GM18507 (cell line): ENCODE measurements at places on chromosomes 1 and 21.

- DNase-seq, result no peak
Measured at GRCh38 chr1:9249534-9250410, 15.2 kb downstream of the H6PD start.

DNA sequence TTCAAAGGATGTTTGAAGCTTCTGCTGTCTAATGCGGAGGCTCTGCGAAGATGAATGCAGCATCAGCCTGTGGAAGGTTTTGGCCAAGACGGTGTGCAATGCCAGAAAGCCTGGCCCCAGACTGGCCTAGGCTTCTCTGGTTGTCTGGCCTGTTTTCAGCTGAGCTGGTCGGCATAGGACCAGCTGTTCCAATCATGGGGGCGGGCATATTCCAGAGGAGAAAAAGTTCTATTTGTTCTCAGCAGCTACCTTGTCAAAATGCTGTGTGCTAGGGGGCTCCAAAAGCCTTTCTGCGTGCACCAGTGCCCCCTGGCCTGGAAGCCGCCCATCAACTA, 57.6 kb downstream of the TGFB2 start:
- DNase-seq, result no peak

DNA sequence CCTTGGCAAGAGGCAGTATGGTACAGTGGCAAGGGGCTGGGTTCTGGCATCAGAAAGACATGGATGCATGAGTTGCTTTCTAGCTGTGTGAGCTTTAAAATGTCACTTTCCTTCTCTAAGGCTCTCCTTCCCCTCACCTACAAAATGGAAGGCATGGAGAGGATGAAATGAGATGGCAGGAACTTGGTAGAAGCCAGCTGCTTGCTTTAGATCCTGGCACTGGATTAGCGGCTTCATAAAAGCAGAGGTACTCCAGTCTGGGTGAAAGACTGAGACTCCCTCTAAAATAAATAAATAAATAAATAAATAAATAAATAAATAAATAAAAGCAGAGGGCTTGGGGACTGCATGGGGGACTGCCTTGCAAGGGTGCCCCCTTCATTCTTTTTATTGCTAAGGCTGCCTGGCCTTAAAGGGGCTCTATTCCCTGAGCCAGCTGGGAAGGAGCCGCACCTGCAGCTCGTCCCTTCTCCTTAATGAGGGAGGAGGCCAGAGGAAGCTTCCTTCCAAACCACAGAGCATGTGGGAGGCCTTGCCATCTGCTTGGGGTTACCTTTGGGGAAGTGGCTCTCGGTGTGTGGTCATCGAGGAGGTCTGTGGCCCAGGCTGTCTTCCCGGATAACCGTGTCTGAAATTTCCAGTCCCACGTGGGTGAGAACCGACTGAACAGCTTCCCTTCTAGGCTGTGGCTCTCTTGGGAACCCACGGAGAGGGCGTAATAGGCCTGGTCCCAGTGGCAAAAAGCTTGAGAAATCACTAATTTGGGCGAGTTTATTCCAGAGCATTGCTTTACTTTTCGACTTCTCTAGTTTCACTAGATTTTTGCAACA, 2.0 kb upstream of the ATP13A2 start:
- DNase-seq, result no peak

DNA sequence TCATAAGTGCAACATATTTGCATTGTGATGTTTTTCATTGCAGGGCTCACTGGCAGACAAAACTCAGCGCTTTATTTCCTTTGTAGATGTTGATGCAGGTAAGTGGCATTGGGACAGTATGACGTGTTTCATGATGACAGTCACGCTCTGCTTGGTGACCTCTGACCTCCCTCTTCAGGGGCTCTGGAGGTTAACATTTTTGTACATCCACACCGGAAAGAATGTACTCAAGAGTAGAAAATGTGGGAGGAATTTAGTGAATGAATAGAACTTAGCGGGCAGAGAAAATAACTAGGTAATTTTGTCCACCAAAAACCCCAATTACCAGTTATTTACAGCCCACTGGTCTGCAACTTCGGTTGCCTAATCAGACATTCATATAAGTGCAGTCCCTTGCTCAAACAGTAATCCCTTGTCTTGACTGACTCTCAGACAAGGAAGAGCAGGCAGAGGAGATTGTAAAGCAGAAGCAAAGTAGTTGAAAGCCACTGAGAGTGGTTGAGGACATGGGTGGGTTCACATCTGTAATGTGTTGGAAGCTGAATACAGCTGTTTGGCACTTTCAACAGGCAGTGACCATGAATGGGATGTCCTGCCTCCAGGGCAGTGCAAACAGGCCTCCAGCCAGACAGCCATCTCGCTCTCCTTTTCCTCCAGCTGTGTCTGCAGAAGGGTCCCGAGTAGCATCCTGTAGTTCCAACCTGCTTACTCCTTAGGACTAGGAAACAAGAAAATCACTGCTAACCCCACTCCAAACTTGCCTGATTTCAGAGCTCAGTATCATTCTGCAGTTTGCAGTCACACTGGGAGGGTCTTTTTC, 188.9 kb downstream of the NRIP1 start:
- DNase-seq, result no peak

DNA sequence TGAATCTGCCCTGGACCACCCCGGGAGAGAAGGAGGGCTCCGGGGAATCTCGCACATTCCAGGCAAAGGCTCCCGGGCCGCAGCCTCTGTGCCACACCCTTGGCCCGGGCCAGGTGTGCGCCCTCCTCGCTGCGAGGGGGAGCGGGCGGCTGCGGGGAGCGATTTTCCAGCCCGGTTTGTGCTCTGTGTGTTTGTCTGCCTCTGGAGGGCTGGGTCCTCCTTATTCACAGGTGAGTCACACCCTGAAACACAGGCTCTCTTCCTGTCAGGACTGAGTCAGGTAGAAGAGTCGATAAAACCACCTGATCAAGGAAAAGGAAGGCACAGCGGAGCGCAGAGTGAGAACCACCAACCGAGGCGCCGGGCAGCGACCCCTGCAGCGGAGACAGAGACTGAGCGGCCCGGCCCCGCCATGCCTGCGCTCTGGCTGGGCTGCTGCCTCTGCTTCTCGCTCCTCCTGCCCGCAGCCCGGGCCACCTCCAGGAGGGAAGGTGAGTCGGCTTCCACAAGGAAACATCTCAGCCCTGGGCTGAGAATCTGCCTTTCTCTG, at the start of gene LAMC2:
TSS of gene LAMC2 (plus strand) at position 324 of the 550 bp plus-strand sequence. CDS start at position 413, 89 bp downstream.
- no peak for DNase-seq

DNA sequence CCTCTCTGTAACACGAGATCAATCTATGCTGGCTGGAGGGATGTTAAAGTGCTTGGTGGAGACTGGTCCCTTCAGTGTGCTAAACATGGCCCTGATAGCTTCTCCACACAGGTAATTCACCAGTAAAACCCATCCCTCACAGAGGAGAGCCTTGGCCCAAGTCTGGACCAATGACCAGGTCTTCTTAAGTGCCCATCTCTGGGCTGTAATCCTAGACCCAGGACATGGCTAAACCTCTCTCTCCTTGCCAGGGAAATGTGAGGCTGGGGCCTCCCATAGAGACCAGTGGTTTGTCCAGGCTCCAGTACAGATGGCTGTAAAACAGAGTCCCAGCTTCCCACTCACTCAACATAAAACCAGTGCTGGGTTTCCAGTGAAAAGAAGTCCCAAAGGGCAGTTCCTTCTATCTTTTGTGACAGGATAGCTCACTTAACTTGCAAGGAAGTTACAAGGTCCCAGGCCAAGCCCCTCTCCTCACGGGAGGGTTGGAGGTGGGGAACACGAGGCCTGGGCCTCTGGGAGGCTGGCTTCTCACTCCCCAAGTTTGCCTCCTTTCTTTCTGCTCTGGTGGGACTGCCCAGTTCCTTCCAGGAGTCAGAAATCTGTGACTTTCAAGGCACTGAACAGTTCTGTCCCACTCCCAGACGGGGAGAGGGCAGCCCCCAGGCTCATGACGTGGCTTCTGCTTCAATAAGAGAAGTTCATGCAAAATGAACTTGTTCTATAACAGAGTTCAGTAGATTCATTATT, 2.2 kb upstream of the KIF17 start:
- no peak for DNase-seq

- DNase-seq, result no peak
Measured at GRCh38 chr1:1005774-1006304, 5.9 kb upstream of the HES4 start.

DNA sequence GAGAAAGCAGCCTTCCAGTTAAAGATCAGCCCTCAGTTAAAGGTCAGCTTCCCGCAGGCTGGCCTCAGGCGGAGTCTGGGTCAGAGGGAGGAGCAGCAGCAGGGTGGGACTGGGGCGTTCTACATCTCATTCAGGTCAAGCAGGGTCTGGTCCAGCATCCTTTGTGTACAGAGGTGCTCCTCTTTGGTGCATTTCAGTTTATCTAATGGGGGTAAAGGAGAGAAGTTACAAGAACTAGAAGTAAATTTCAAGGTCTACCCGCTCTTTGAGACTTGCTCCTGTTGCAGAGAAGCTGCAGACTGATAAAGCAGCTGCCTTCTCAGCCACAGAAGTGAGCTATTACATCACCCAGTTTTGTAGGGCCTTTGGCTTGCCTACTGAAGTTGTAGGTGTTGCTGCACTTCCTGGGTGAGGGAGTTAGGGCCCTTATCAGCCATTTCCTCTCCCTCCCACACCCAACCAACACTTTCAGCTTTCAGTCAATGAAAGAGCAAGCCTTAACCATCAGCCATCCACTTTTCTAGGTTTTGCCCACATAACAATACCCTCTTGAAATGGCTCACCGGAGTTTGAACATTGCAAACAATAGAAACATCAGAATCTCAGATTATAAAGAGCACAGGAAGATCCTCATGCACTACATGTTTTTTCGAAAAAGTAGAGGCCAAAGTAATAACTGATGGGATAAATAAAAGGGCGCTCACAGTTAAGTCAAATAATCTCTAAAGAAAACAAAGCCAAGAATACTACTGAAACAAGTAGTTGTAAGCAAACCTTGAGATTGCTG, 2.8 kb upstream of the NUP210L start:
- peak; percentile 47 for DNase-seq

DNA sequence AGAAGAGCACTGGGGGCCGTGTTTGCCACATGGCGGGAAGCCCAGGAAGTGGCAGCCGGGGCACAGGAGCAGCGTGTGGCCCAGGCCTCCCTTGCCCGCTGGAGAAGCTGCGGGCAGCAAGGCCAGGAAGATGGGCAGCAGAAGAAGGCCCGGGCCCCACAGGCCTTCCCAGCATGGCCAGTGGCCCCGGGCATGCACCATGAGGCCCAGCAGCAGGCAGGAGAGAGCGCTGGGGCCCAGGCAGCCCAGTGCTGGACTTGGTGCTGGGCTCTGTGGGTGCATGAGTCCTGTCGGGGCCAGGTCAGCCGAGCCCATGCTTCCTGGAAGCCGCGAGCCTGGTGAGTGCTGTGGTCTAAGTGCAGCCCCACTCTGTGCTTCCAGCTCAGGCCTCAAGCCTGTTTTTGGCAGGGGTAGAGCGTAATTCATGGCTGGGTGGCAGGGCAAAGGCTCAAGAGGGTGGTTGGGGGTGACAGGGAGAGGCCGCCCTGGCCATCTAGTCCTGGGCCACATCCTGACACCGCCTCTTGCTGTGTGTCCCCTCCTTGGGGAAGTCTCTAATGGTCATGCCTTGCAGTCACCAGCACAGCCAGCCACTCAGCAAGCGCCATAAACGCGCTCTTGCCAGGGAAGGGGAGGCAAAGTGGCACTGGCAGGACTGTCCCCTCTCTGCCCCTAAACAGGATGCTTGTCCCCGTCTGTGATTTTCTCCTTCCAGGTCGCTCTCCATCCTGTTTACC, 21.3 kb downstream of the MTHFR start:
- no peak for DNase-seq

DNA sequence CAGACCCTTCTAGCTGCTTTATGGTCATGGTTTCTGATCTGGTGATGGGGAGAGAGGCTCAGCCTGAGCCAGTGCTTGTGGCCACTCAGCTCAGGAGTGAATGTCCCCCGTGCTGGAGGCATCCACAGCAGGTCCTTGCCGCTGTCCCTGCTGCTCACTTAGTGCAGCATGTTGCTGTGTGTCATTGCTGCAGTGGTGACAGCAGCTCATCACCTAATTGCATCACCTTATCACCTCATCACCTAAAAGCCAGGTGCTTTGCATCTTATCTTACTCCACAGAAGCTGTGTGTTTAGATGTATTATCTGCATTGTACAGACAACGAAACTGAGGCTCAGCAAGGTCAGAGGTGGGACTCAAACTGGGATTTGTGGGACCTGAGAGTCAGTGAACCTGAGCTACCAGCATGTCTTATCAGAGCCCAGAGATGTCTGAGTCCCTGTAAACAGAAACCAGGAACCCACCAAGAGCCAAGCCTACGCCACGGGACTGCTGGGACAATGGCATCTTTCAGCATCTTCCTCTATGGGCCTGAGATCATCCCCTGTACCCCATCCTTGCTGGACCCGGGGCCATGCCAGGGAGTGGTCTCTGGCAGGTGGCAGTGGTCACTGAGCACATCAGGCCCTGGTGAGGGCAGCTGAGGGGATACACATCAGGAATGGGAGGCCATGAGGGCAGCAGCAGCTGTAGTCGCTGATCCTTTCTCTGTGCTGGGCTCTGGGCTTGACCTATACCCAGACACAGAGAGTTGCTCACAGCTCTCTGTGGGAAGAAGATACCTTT, 6.5 kb downstream of the PODN start:
- no peak for DNase-seq

DNA sequence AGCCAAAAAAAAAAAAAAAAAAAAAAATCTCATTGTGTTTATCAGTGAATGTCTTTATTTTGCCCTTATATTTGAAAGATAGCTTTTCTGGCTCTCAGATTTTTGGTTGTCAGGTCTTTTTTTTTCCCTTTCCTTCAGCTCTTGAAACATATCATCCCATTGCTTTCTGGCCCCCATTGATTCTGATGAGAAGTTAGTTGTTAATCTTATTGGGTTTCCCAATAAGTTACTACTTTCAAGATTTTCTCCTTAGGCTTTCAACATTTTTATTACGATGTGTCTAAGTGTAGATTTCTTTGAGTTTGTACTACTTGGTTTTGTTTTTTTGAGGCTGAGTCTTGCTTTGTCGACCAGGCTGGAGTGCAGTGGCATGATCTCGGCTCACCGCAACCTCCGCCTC, 14.7 kb upstream of the SOAT1 start:
- no peak for DNase-seq

DNA sequence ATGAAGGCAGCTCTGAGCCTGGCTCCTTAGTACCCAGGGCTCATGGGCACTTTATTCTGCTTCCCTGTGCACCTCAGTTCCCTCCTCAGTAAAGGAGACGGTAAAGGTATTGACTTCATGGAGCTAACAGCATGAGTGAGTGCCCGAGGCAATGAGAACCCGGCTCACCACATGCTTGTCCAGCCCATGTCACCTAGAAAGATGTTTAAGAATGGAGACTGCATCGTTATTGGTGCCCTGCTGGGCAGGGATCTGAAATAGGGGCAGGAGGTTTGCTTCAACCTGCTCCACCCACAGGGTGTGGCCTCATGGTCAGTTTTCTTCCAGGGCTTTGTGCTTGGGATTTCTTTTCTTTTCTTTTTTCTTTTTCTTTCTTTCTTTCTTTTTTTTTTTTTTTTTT, 7.0 kb upstream of the KCNE1 start:
- no peak for DNase-seq
